B cell (primary cell): ENCODE measurements at places on chromosomes 2 and 18.
A peak's percentile ranks its signal among the peaks of the same experiment; 100 is the strongest.

GRCh38 chr2:121092095-121092494 is 192.9 kb downstream of the TFCP2L1 start:
- no peak for DNase-seq

GRCh38 chr2:140698636-140699035 is 1432.2 kb downstream of the LRP1B start:
- DNase-seq = no peak

DNA sequence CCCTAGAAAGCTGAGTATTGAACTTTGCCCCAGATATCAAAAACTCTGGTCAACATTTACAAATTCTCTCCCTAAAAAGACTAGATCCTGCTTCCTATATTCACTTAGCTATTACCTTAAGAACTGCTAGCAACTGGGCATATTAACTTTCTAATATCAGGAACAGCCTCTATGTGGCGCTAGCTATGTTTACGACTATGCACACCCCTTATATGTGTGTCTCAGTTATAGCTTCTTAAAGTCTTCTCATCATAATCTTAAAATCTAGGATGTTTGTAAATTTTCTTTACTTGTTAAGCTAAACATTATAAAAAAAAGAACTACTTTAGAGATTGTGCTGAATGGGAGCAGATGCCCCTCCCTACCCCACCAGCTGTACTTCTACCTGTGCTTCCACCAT is 1.7 kb upstream of the STAMBP start:
- DNase-seq = no peak

- DNase-seq = no peak
Observed at GRCh38 chr2:46706264-46706983, 209.2 kb downstream of the MCFD2 start.

DNA sequence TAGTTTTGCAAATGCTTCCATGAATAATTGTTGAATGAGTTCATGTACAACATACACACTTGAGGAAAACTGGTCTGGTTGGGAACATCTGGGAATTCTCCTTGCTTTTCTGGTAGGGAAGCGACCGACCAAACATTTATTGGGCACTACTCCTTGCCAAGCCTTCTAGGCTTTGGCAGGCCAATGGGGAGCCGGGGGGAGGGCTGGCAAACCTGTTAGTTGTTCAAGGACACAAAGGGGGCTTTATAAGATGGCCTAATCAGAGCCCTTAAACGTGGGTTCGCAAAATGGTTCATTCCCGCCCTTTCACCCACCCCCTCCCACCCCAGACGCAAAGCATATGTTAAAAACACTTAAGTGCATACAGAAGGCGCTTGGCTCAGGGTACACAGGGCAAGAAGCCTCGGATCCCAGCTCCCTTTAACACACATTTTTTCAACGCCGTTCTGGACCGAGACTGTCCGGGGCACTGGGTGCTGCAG is 844 bp upstream of the VSNL1 start:
- no peak for DNase-seq

GRCh38 chr2:69358914-69359313 is 28.1 kb downstream of the GFPT1 start:
- no peak for DNase-seq

DNA sequence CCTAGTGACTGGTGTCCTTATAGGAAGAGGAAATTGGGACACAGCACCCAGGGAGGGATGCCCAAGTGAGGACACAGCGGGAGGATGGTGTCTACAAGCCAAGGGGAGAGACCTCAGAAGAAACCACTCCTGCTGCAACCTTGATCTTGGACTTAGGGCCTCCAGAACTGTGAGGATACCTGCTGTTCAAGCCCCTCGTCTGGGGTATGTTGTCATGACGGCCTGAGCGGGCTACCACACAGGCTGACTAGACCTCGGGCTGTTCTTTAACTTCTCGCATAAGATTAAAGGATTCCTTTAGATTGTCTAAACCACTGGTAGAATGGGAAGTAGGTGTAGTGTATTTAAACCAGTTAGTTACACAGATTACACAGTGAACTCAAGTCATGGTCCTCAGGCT is 138.3 kb downstream of the ASB1 start:
- DNase-seq = no peak

DNA sequence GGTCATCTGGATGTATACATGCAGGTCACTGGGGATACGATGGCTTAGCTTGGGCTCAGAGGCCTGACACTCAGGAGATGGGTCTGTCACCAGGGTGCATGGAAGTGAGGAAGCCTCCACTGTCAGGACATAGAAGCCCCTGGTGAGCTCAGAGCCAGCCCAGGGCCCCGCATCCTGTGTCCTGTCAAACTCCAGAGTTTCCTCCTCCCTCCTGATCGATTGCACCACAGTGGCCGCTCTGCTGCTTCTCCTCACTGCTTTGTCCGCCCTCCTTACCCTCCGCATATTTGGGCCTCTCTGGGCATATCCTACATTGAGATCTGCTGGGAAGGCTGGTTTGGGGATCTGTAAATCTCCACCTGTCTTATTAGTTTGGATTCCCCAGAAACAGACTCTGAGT is 37.5 kb upstream of the ATG16L1 start:
- no peak for DNase-seq

DNA sequence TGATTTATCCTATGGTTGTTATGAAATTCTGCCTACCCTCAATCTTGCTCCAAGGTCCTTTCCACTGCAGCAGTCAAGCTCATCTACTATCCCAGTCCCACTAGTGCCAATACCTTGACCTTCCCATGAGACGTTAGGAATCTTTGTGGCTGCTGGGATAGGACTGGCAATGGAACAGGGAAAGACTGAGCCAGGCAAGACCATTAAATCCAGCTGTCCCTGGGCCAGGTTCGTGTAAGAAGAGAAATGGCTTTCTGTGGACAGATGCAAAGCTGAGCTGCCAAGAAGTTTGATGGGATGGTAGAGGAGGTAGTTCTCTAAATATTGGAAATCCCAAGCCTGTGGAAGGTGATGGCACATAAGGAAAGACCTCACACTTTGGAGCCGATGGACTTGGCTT is 50.1 kb upstream of the TMEM17 start:
- no peak for DNase-seq

- DNase-seq = no peak
Observed at GRCh38 chr2:23589220-23589647, 204.3 kb downstream of the KLHL29 start.

GRCh38 chr2:147223553-147224060 is 621.2 kb upstream of the ACVR2A start:
- no peak for DNase-seq

DNA sequence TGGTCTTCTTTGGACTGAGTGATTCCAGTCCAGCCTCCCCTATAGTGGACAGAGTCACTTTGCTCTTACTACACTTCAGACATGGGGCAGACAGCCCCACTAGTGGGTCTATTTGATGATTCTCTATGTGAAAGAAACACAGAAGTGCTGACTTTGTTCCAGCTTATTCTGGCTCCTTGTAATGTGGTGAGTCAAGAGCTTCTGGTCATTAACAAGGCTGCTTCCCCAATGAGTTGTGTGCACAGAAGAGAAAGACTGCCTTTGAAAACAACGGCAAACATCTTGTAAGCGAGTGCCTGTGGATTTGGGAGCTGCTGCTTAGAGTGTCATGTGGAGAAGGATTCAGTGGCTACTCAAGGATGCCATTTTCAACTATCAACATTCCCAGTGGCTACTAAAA is 39.1 kb downstream of the RMC1 start:
- DNase-seq = no peak

DNA sequence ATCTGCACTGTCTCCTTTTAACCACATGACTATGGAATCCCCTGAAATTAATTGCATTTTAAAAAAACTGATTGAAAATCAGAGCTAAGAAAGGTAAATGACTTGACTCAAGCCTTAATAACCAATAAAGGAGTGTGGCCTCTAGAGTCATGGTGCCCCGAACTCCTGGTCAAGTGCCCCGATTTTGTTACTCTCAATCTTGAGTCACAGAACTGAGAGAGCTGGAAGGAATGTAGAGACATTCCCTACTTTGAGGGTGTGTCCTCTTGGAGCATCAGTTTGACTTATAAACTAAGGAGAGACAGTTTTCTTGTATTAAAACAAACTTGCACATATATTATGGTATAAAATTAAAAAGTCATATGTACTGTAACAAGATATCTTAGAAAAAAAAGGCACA is 2.4 kb downstream of the WDR43 start:
- DNase-seq = no peak

GRCh38 chr2:222752746-222753145 is 81.3 kb downstream of the MOGAT1 start:
- DNase-seq = no peak

- no peak for DNase-seq
Observed at GRCh38 chr18:59202258-59202820, 17.6 kb upstream of the GRP start.

GRCh38 chr2:112621790-112622527 is 23.8 kb upstream of the SLC20A1 start:
- DNase-seq = no peak

DNA sequence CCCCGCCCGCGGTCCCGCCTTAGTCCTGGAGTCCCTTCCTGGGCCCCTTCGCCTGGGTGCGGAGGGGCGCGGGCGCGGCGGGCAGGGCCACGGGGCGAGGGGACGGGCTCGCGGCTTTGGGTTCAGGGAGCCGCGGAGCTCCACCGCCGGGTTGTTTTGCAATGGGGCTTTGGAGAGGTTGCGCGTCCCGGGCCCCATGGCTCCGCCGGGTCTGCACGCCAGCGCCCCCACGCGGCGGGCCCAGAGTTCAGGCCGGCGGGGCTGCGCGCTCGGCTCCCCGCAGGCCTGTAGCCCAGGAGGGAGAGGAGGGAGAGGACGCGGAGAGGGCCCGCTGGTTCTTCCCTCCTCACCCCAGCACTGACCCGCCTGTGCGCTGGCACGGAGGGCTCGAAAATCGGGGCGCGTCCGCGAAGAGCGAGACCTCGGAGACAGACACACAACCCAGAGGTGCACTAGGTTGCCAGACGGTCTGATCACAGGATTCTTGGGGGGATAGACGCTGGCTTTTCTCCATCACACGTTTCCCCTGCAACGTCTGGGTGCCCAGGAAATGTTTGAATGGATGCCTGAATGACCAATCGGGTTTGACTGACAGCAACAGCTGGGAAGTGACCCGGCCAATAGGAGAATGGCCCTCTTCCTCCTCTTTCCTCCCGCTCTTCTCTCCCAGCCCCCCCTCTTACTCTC is 4.9 kb upstream of the SIX2 start:
- DNase-seq = no peak

DNA sequence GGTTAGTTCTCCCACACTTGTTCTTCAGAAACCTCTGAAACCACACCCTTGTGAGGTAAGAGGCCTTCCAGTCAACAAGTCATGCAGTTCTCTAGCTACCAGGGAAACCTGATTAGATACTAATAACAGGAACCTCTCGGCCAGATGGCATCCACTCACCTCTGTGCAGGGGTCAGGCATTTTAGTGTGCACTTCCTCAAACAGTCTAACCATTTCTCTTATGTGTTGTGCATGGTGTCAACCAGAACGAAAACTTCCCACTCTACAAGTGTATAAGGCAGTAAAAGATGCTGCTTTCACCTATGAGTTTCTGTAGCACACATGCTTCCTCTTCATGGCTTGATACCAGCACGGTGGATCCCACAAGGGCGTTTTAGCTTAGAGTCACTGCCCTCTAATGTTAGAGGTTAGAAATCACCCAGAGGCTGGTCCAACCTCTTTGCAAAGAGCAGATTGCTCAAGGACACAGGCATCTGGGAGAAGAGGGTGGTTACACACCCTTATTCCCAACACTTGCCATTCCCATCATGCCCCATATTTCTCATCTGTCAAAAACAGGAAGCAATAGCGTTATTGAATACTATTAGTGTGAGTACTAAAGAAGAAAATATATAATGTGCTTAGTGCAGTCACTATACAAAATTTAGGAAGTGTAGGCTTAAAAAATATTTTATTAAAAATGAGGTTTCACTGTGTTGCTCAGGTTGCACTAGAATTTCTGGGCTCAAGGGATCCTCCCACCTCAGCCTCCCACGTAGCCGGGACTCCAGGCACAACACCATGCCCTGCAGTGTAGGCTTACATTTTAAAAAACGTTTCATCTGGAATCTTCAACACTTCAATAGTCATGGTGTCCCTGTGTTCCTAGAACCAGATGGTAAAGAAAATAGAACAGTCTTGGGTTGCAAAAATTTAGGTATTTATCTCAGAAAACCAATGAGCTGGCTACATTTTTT is 34.5 kb upstream of the RAB31 start:
- DNase-seq = peak; percentile 95

- peak; percentile 6 for DNase-seq
Observed at GRCh38 chr2:163610817-163611556, 124.8 kb downstream of the FIGN start.

- DNase-seq = no peak
Observed at GRCh38 chr2:162215162-162215561, 28.1 kb downstream of the FAP start.

GRCh38 chr2:23449413-23449812 is 64.4 kb downstream of the KLHL29 start:
- peak; percentile 19 for DNase-seq

DNA sequence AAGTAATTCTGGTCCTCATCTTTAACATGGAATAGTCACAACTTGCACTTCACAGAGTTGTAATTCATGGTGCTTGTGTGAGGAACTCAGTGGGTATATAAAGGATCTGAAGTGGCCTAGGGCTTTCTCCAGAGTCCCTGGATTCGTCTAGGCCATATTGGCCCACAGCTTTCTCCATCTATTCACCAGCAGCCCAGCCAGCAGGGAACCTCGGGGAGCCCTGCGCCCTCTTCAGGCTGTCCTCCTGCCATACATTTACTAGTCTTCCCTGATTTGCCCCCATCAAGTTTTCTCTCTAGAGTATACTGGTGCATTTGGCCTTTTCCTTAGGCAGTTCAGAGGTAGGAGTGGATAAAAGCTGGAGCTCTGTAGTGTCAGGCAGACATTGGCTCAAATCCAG is 278.3 kb downstream of the MYCN start:
- no peak for DNase-seq

DNA sequence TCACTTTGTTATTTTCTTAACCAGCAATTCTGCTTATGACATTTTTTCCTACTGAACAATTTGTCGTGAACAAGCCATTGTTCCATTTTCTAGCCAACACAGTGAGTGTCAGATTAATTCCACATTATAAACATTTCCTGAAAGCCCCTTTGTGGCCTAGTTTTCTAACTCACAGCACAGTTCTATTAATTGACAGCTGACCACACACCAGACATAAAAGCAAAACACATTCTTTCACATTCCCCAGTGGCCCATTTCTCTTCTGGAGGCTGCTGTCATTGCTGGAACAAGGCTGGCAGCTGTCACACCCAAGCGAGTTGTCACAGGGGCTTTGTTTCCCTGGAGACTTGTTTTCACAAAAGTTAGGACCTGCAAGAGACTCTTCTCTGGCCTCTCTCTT is 50.7 kb downstream of the RNF152 start:
- DNase-seq = no peak

GRCh38 chr18:26051843-26052242 is 38.6 kb downstream of the SS18 start:
- DNase-seq = no peak

DNA sequence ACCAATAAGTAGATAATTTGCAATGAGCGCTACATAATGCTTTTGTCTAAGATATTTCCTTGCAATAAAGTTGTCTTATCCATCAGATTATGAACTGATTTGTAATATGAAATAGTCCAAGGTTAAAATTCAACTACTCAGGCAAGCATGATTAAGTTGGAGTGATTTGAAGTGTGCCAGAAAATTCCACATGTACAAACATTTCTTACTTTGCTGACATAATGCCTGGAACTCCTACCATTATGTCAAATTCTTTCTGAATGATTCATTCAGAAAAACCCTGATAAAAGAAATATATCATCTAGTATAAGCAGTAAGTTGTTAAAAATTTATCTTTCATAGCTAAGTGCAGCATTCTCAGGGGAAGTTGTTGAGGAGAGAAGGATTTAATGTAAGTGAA is 87.3 kb downstream of the CBLN2 start:
- DNase-seq = no peak
